ENCODE measurements at places on chromosomes 7 and 10. TPM values are rescaled to one million over a fixed set of nuclear protein-coding genes. Genes with fewer than 3 reads are reported as not detected.

Gene PRKRIP1
- 22.2 TPM for total RNA-seq

Gene PAX4
- total RNA-seq = not detected

Gene MGAM2
- not detected for total RNA-seq

Gene PTPN20
- 3.7 TPM for total RNA-seq

Gene LDB1
- total RNA-seq = 35.0 TPM

Gene INHBA
- total RNA-seq = 0.21 TPM

Gene ZNF365
- 0.86 TPM for total RNA-seq

Gene MYL10
- not detected for total RNA-seq

Measured in A549 treated with dexamethasone at 1 μM for 4 hours (cell line).